ENCODE measurements at places on chromosomes 11 and 22. TPM values are rescaled to one million over a fixed set of nuclear protein-coding genes. Genes with fewer than 3 reads are reported as not detected.

GRCh38 chr11:134957540-134958335 lies 545.7 kb upstream of the B3GAT1 start:
- H3K27me3 ChIP-seq: peaks cover 18% of the 10 kb centered on the region
- H3K36me3 ChIP-seq: no peaks in the 10 kb centered on the region

Gene ME3
- 0.48 TPM for polyA plus RNA-seq

Gene CHRM4
- polyA plus RNA-seq: 0.16 TPM

GRCh38 chr22:22843848-22844247 lies 43.8 kb upstream of the IGLL5 start:
- H3K27me3 ChIP-seq: no peaks in the 10 kb centered on the region
- no peak overlapping the region for H3K4me3 ChIP-seq
- peaks cover 58% of the 10 kb centered on the region for H3K4me1 ChIP-seq
- no peak for DNase-seq

- no peak overlapping the region for H3K4me3 ChIP-seq
- no peak for DNase-seq
- no peaks in the 10 kb centered on the region for H3K4me1 ChIP-seq
- no peaks in the 10 kb centered on the region for H3K36me3 ChIP-seq
- H3K27me3 ChIP-seq: peaks cover 7% of the 10 kb centered on the region
Measured at GRCh38 chr11:32316232-32316631, 119.1 kb downstream of the WT1 start.

Measured in naive thymus-derived CD8-positive, alpha-beta T cell (primary cell).